Muscle of leg (tissue), 16 donors: ENCODE measurements at places on chromosomes 11 and 22. TPM values are rescaled to one million over a fixed set of nuclear protein-coding genes. Genes with fewer than 3 reads are reported as not detected.

The UCP3 gene
- 2.0 TPM for total RNA-seq

The POLD3 gene
- 9.8 TPM for total RNA-seq

The PKP3 gene
- 0.13 TPM for total RNA-seq

The TCIRG1 gene
- 31.9 TPM for total RNA-seq

The UBQLNL gene
- total RNA-seq: 0.18 TPM

The THAP7 gene
- total RNA-seq: 20.9 TPM

The ENTHD1 gene
- total RNA-seq: not detected

The BTG4 gene
- total RNA-seq: not detected

The CCDC87 gene
- 0.09 TPM for total RNA-seq

The SNX32 gene
- total RNA-seq: 0.98 TPM

The MYO18B gene
- 80.6 TPM for total RNA-seq

The BTBD18 gene
- not detected for total RNA-seq

The MRGPRX2 gene
- not detected for total RNA-seq

The RIMBP3B gene
- 0.18 TPM for total RNA-seq
